ENCODE measurements at places on chromosomes 12 and 14.

- DNase-seq, result no peak
Observed at GRCh38 chr14:66228267-66228970, 257.8 kb upstream of the CCDC196 start.

DNA sequence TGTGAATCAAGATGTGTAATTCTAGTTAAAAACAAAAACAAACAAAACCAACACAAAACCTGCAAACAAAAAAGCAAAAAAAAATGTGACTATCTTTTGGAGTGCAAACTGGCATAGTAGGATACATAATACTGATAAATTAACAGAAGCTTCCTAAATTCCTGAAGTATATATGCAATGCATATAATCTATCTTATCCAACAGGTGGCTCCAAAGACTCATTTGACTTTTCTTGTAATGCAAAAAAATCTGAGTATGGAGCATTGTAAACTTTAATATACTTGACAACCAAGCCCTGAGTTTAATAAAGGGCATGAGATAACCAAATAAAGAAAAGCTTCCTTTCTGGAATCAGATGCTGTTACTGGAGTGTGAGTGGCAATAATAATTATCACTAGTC, 1003.6 kb downstream of the FSCB start:
- DNase-seq, result no peak

- no peak for DNase-seq
Observed at GRCh38 chr14:89575386-89576061, 158.5 kb upstream of the FOXN3 start.

GRCh38 chr14:103629503-103630121, 601 bp downstream of the KLC1 start:
- DNase-seq, result peak; percentile 30

DNA sequence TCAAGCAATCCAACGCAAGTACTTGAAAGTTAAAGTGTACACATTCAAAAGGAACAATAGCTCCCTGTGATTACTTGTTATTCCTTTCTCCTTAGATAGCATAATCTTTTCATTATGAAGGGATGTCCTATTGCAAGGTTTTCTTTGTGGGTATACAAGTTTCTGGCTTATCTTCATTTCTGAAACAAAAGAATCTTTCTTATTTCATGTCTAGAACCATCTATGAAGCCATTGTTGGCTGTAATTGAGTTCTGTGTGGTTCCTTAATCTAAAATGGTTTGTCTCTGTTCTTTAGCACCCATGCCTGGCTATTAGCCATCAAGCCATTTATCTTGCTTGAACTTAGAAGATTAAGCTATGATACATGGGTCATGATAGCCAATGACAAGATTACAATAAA, 95.0 kb downstream of the VEZT start:
- DNase-seq, result no peak

DNA sequence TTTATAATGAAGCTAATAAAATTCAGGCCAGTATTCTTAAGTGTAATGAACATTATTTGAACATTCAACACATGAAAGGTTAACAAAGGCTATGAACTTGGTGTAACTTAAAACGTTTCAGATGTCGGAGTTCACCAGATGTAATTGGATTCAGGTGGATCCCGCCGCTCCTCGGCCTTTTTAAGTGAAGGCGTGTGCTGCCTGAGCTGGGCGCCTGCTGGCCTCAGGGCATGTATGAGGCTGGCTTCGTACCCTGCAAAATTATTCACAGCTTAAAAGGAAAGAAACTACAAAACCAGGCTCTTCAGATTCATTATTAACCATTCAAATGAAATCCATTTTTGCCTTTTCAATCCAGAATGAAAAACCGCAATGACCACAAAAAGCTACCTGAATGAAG, 69.9 kb downstream of the WIF1 start:
- no peak for DNase-seq

DNA sequence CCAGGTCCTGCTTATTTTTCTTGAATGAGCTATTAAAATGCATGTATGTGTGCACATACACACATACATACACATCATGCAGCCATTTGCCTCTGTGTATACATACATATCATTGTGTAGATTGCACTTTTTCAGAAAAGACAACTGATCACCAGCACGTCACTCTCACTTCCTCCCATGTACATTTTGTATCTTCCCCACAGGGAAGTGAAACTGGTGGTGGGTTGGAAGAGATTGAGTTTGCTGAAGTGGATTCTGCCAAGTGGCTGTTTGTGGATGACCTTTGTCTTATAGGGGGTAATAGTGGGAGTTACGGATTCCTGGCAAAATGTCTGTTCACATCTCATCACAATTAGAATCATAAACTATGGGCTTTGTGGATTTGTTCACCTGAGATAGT, 448.6 kb downstream of the RAD51B start:
- DNase-seq, result no peak

DNA sequence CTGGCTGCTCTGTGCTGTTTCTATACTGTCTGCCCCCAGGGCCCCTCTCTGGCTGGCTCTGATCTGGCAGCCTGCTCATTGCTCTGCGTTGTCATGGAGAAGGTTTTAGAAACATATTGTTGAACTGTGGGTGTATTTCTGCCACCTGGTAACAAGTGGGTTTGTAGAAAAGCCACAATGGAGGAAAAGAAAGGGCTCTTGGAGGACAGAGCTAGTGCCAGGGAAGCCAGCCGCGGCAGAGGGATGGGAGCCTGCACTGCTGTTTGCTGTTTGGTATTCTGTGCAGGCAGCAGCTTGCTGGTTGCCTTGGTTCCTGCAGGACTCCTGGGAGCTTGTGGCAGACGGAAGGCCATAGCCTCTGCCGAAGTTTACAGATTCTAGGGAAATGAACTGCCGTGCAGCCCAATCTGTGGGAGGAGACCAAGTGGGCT, 15.1 kb downstream of the CCDC177 start:
- no peak for DNase-seq

- no peak for DNase-seq
Observed at GRCh38 chr12:91104812-91105466, 6.4 kb downstream of the LUM start.

DNA sequence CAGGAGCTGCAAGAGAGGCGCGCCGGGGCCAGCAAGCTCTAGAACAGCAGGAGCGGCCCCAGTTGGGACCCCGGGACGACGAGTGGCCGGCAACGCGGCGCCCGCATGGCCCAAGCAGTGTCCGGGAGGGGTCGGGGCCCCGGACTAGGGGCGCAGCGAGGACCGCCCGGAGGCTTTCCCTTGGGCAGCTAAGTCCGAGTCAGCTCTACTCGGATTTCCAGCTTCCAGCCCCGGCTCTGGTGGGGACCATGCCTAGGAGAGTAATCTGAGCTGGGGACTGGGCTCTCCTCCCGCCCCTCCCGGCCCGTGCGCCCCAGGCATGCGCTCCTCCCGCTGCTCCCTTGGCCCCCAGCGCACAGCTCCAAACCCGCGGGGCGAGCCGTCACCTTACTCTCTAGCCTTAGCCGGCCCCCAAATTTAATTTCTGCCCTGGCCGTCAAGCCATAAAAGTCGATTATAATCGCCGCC, 41.6 kb upstream of the CAPRIN2 start:
- no peak for DNase-seq

- DNase-seq, result no peak
Observed at GRCh38 chr12:49043241-49043640, 17.4 kb downstream of the KMT2D start.

- no peak for DNase-seq
Observed at GRCh38 chr14:84894254-84894653, 635.7 kb upstream of the FLRT2 start.

DNA sequence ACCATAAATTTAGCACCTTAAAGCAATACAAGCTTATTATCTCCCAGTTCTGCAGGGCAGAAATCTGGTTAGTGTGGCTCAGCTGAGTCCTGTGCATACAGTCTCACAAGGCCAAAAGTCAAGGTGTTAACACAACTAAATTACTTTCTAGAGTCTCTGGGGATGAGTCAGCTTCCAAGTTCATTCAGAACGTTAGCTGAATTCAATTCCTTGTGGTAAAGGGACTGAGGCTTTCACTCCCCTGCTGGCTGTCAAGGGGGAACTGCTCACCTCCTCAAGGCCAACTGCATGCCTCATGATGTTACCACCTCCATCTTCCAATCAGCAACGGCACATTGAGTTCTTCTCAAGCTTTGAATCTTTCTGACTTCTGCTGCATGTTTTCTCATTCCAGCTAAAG, 27.6 kb downstream of the EML5 start:
- no peak for DNase-seq

GRCh38 chr14:73170686-73171085, 34.4 kb downstream of the PSEN1 start:
- no peak for DNase-seq

GRCh38 chr14:75982266-75983018, 647 bp upstream of the TGFB3 start:
- DNase-seq, result peak; percentile 69

DNA sequence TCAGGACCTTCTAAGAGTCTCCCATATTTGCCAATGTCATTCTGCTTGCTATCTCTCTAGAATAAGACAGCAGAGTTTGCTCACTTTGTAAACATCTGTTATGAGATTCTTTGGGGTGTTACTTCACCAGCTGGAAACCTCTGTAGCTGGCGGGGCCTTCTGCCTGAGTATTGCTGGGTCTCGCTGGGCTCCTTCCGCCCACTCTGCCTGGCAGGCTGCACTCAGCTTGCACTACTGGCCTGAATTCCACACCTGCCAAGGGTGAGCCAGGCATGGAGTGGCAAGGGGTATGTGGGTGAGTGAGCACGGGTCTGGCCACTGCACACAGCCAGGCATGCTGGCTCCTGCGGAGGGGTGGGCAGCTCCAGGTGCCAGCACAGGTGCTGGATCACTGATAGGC, 267.3 kb upstream of the PDE3A start:
- DNase-seq, result no peak

GRCh38 chr12:94047781-94048567, 100.4 kb upstream of the PLXNC1 start:
- DNase-seq, result no peak

GRCh38 chr14:56810147-56810719, at the start of gene OTX2:
Gene OTX2 (minus strand): TSS chr14:56810479. CDS start chr14:56805456, 5,023 bp downstream.
- DNase-seq, result no peak
